ENCODE measurements at places on chromosomes 3 and 15.

- DNase-seq, result no peak
Measured at GRCh38 chr15:61364871-61365270, 135.8 kb upstream of the RORA start.

DNA sequence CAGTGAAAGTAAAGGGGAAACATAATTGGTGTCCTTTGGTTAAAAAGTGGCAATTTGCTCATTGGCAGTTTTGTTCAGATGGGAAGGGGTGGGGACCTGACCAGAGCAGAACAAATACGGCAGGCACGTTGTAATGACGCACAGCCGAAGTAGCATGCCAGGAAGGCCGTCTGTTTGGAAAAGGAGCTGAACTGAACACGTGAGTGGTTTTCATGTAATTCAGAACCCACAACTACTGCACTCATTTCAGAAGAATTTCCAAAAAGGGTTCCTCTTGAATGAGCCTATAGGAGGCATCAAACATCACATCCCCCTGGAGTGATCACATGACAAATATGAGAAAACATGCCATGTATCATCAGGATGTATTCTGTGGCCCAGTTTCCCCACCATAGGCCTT, 42.9 kb upstream of the LMCD1 start:
- DNase-seq, result no peak

GRCh38 chr15:45670511-45670910, 35.7 kb downstream of the SQOR start:
- DNase-seq, result no peak

DNA sequence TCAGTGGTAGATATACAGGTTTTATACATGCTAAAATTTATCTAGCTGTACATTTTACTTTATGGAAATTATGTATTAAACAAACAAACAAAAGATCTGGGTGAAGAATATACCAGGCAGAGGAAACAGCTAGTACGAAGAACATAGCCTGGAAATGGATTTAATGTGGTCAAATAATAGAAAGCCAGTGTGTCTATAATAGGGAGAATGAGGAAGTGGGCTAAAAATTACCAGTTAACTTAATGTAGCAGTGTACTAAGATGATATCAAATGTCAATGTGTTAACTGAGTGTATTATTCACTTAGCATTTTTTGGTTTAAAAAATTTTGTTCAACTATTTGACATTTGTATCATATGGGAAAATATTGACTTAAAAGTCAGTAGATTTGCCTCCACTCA, 22.8 kb upstream of the SLC15A2 start:
- DNase-seq, result no peak

GRCh38 chr3:84439476-84439875, 519.3 kb upstream of the CADM2 start:
- DNase-seq, result no peak

GRCh38 chr15:96300836-96301235, 29.7 kb upstream of the NR2F2 start:
- no peak for DNase-seq

DNA sequence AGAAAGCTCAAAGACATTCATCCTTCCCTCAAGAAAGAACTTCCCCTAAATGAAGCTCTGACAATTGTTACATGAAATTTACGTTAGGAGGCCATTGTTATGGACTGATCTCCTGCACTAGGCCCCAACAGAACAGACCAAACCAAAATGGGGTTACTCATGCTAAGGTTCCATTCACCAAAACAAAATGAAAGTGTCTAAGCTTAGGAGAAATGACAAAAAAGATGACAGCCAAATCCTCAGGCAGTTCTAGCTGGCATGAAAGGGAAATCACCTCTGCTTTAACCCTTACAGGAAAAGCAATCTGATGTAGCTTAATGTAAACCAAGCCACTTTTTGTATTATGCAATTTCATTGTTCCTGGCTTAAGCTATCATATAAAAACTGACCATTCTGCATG, 271.2 kb downstream of the MAGI1 start:
- DNase-seq, result no peak

DNA sequence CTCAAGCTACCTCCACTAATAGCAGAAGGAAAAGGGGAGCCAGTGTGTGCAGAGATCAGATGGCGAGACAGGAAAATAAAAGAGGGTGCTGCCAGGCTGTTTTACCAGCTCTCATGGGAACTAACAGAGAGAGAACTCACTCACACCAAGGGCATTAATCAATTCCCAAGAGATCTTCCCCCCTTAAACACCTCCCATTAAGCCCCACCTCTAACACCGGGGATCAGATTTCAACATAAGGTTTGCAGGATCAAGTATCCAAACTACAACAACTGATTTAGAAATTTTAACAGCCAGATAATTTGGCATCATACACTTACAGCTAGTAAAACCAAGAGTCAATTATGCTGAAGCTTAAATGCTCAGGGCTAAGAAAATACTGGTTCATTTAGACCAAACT, 18.9 kb downstream of the CD200 start:
- no peak for DNase-seq
